Globus pallidus (tissue), 1 donor: ENCODE measurements at places on chromosomes 3 and 15.
A peak's percentile ranks its signal among the peaks of the same experiment; 100 is the strongest.

DNA sequence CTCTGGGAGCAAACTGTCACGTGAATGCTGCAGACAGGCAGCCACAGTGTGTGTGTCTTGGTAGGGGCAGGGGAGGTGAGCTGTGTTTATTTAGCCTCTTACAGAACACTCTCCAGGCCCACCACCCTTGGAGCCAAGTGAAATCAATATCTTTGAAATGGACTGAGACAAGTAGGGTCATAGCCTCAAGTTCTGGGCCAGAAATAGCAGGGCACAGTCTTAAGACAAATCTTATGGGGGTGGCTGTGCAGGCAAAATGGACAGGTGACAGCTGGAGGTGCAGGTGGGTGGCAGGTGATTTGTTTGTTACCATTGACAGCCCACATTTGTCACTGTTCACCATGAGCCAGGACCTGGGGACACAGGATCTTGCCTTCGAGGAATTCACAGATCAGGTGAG is 93.6 kb upstream of the NMNAT3 start:
- no peak for DNase-seq

DNA sequence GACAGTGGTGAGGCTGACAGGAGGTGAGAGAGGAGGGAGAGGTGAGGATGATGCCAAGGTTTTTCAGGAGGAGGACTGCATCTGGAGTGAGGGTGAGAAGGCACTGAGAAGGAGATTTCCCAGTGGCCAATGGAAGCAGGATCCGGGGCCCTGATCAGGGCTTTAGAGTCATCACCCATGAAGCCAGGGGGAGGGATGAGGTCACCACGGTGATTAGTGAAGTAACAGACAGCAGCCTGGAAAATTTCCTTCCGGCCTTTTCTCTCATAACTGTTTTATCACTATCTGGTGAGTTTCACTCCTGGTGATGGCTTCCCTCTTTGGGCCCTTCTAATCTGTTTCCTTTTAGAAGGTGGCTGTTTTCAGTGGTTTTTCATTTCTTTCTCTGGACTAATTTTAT is 80.5 kb upstream of the WNT5A start:
- no peak for DNase-seq

DNA sequence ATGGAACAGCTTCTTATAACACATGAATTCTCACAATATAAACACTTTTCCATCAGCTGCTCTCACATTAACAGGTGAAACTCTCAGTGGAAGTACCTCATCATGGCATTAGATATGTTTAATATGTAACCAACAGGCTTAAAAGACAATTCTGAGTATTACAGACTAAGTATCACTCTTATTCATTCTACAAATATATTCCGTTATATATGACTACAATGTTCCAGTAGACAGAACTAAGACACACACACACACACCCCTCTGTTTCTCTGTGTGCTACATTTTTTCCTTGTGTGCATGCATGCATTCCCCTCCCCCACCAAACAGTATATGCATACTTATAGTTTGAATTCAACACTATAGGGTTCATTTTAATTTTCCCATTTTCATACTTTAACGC is 32.4 kb downstream of the MRPL3 start:
- no peak for DNase-seq

DNA sequence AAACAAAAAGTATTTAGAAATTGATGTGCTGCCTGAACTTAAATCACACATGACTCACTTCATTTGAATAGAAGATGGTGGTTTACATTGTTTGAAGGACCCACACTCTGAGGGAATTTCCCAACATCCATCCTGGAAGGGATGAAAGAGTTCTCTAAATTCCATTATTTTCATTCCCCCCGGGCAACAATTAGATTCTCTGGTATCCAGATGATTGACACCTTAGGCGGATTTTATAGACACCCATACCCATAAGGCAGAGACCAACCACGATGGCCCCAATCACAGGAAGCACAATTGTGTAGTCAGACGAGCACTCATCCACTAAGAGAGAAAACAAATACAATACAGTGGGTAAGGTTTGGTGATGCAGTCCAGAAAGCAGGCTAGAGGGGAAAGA is 24.6 kb upstream of the MCCC1 start:
- no peak for DNase-seq

- no peak for DNase-seq
Measured at GRCh38 chr3:114985776-114986175, 161.3 kb downstream of the ZBTB20 start.

DNA sequence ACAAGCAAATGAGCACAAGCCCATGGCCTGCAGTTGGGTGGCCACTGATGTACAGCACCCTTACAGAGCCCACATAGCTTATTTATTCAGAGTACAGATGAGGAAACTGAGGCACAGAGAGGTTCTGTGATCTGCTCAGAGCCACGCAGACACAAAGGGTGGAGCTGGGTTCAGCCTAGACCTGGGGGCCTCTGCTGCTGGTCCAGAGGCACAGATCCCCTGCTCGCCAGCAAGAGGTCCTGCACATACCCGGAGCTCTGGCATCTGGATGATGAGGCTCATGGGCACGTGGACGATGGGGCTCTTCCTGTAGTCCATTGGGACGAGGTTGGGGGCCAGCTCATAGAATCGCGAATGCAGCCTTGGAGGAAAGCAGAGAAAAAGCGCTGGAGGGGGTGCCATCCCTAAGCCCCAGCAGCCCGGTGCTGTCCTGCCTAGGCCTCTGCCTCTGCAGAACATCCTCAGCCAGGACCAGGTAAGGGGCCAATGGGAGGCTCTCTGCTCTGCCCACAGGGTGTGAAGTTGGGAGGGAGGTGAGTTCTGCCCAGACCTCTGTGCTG is 18.6 kb downstream of the SH2D7 start:
- DNase-seq = no peak

- peak; percentile 66 for DNase-seq
Measured at GRCh38 chr3:48400824-48401433, 28.9 kb downstream of the FBXW12 start.

GRCh38 chr3:13303410-13303809 is 116.7 kb downstream of the NUP210 start:
- no peak for DNase-seq

DNA sequence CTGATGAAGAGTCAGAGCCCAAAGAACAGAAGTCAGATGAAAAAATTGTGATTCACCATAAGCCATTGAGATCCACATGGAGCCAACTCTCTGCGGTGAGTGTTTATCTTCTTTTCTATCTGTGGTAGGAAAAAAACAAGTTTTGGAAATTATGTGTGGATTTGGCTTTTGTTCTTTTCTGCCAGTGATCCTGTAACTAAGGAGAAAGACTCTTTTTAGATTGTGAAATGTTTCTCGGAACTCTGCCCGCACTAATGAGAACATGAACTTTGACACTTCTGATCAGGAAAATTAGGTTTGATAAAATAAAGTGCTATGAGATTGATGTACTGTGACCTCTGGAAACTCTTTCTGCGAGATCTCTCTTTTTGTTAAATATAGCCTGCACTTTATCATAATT is 8.4 kb downstream of the ARHGEF26 start:
- DNase-seq = no peak

GRCh38 chr3:186218421-186218820 is 109.5 kb upstream of the ETV5 start:
- no peak for DNase-seq

DNA sequence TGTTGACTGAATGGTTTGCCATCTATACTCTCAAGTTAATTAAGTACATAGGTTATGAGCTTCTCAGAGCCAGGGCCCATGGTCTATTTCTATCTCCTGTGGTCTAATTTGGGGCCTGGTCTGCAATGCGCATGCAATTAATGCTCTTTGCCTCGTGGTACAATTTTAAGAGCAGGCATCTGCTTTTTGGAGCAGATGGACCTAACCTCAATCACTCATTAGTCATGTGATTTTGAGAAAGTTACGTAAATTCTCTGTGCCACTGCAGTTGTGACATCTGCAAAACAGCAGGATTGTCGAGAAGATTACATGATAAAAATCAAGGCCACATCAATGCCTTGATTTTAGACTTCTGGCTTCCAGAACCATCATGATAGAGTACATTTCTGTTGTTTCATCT is 543.7 kb upstream of the ADAMTS9 start:
- no peak for DNase-seq

GRCh38 chr15:56168394-56168793 is 75.3 kb downstream of the RFX7 start:
- no peak for DNase-seq

DNA sequence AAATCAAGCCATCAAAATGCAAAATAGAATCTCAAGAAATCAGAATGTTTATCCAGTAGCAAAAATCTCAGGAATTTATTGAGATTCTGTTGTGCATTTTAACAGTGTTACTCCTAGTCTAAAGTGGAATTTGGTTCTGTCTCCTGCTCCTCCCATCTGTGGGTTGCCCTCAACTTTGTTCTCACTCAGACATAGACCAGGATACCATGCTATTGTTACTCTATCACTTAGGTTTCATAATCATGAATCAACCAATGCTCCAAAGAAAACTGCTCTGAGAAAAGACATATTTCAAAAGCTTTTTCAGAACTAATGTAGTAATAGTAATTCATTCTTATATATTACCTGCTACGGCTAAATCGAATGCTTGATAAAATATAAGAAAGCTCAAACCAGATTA is 274.7 kb downstream of the RBMS3 start:
- no peak for DNase-seq

DNA sequence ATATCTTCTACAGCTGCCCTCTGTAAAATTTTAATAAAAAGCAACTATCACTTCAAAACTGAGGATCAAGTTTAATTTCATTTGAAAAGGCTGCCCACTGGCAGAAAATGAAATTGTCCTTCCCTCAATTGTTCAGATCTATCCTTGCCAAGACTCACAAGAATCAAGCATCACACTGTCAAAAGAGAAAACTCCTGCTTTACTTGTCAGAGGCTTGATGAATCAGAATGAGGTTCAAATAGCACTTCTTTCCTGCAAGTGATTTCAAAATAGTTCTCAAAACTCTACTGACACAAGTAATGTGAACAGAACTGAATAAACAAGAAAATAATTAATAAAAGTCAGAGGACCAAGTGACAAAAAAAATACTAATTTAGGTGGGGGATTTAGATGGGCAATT is 70.6 kb downstream of the GOLIM4 start:
- DNase-seq = no peak

DNA sequence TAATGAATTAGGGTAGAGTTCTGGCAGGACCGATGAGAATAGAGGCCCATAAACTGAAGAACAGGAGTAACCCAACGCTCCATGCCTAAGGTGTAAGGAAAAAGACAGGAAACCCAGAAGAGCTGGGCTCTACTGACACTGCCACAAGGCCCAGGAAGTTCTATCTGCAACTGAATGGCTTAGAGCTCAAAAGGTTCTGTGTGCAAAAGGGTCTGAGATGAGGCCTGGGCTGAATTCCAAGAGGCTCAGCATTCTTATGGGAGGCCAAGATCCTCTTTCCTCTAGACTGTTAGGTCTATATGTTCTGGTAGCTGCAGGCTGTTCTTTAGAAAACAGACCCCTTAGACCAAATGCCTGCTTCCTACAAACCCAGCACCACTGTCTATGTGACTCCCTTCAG is 30.5 kb upstream of the PRSS50 start:
- no peak for DNase-seq

GRCh38 chr3:128275316-128276145 is 122.2 kb downstream of the EEFSEC start:
- DNase-seq = no peak

GRCh38 chr15:95287720-95288103 is 1042.8 kb upstream of the NR2F2 start:
- no peak for DNase-seq

DNA sequence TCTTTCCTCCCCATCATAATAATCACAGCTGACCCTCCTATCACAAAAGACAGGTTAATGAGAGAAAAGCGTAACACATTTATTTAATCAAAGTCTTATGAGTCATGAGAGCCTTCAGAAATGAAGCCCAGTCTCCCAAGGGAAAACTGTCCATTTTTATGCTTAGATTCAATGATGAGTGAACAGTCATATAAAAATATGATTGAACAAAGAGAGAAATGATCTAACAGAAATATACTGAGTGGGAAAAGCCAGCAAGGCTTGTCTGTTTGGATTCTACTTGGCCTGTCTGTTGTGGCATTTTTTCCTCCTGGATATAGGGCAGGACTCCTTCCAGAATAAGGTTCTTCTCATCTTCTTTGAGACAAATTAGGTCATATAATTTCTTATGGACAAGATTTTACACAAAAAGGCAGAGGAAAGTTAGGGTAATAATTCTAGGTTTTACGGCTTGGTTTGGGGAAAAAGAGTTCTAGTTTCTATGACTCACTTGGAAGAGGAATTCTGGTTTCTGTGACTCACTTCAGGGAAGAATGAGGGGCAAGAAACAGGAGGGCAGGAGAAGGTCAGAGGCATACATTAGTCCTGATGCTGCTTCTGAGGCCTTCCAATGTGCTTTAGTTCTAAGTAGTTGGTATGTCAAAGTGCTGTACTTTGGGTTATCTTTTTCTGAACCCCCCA is 534.2 kb downstream of the ZIC1 start:
- DNase-seq = no peak

- DNase-seq = peak; percentile 68
Measured at GRCh38 chr15:50107591-50108408, 11.2 kb downstream of the ATP8B4 start.

- no peak for DNase-seq
Measured at GRCh38 chr3:113008117-113008516, 17.3 kb downstream of the GTPBP8 start.
